ENCODE measurements at places on chromosomes 3 and 15.

GRCh38 chr15:49148298-49148697 lies 7.1 kb downstream of the COPS2 start:
- DNase-seq = no peak

GRCh38 chr15:27214032-27214431 lies 243.1 kb downstream of the GABRG3 start:
- DNase-seq = no peak

DNA sequence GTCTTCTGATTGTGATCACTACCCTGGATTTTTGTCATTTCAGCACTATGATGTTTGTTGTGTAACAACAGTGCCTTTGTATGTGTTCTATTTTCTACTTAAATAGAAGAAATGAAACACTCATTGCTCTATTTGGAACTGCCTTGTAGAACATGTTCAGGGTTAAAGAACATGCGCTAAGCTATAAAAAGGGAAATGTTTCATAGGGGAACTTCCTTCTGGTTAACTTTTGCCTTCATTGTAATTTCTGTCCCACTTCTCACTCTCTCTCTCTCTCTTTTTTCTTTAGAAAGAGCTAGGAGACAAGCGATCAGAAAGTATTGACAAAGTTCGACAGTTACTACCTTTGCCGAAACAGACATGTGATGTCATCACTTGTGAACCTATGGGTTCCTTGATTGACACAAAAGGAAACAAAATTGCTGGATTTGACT lies at the start of gene P2RY12:
TSS of gene P2RY12 (minus strand) at position 13 of the 434 bp plus-strand sequence. CDS start 45,908 bp downstream, outside the sequence.
- no peak for DNase-seq

DNA sequence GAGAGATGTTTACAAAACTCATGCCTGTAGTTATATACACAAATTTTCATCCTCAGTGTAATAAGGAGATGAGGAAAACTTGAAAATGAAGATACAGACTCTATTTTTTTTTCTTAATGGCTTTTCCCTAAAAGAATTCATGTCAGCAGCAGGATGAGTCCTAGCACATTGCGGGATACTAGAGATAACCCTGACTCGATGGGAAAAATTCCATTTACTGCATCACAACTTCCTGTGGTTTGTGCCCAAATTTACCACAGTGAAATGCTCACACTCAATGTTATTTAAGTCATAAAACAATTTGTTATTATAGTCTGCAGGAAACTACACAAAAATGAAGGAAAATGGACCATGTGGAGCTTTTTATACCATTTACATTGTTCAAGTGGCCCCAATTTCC lies 581.9 kb upstream of the ZNF717 start:
- no peak for DNase-seq

DNA sequence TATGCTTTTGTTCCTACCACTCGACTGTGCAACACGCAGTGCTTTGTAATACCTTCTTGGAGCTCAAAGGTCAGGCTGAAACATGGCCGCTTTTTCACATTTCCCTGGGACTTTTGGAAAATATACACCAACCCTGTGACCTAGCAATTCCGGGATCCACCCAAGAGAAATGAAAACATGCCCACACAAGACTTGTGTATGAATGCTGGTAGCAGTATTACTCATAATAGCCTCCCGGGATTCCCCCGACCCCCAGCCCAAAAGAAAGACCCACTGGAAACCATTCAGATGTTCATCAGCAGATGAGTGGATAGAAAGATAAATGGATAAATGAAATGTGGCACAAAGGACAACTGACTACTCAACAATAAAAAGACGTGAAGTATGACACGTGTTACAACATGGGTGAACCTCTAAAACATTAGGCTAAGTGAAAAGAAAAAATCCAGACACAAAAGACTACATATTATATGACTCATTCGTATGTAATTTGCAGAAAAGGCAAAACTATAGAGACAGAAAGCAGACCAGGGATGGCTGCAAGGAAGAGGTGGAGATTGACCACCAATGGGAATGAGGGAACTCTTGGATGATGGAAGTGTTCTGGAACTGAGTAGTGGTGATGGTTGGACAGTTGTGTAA lies 104.1 kb downstream of the PGPEP1L start:
- DNase-seq = no peak

- no peak for DNase-seq
Observed at GRCh38 chr3:86988235-86988634, 2.7 kb downstream of the VGLL3 start.

All from Right ventricle myocardium superior (tissue), 1 donor.